ENCODE measurements at places on chromosomes 1 and 21. TPM values are rescaled to one million over a fixed set of nuclear protein-coding genes. Genes with fewer than 3 reads are reported as not detected.

- H3K27ac ChIP-seq = no peak overlapping the region
- no peaks in the 10 kb centered on the region for H3K27me3 ChIP-seq
- H3K4me1 ChIP-seq = no peaks in the 10 kb centered on the region
- H3K4me3 ChIP-seq = no peak overlapping the region
- no peaks in the 10 kb centered on the region for H3K36me3 ChIP-seq
Measured at GRCh38 chr1:186843226-186843625, 14.5 kb downstream of the PLA2G4A start.

DNA sequence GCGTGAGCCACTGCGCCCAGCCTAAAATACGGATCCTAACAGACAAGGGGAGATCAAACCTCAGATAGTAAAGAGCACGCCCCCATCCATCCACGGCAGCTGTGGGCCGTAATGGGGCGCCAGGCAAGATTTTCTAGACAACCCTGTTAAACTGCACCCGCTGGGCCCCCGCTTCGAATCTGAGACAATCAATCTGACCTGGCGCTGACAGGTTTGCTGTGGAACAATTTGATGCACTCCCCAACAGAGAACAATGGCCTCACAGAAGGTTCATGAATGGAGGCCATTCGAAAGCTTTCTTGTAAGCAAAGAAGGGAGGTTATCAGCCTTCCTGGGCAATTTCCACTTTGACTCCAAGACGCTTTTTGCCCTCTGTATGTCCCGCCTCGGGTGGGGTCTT is 30.5 kb downstream of the CLSTN1 start:
- H3K4me3 ChIP-seq = no peak overlapping the region
- H3K27ac ChIP-seq = no peak overlapping the region
- H3K36me3 ChIP-seq = no peaks in the 10 kb centered on the region
- DNase-seq = no peak

DNA sequence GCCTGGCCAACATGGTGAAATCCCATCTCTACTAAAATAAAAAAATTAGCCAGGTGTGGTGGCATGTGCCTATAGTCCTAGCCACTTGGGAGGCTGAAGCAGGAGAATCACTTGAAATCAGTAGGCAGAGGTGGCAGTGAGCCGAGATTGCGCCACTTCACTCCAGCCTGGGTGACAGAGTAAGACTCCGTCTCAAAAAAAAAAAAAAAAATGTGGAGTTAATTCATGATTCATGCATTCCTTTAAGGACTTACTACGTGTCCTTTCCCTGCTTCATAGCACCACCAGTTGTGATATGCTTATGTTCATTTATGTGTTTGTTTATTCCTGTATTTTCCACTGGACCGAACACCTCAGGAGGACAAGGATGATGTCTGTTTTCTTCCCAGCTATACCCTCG is 12.7 kb upstream of the PRELP start:
- H3K4me1 ChIP-seq = peaks cover 20% of the 10 kb centered on the region
- no peaks in the 10 kb centered on the region for H3K36me3 ChIP-seq
- DNase-seq = peak; percentile 68
- peak overlapping the region; percentile 95 for H3K27ac ChIP-seq
- H3K27me3 ChIP-seq = no peaks in the 10 kb centered on the region

DNA sequence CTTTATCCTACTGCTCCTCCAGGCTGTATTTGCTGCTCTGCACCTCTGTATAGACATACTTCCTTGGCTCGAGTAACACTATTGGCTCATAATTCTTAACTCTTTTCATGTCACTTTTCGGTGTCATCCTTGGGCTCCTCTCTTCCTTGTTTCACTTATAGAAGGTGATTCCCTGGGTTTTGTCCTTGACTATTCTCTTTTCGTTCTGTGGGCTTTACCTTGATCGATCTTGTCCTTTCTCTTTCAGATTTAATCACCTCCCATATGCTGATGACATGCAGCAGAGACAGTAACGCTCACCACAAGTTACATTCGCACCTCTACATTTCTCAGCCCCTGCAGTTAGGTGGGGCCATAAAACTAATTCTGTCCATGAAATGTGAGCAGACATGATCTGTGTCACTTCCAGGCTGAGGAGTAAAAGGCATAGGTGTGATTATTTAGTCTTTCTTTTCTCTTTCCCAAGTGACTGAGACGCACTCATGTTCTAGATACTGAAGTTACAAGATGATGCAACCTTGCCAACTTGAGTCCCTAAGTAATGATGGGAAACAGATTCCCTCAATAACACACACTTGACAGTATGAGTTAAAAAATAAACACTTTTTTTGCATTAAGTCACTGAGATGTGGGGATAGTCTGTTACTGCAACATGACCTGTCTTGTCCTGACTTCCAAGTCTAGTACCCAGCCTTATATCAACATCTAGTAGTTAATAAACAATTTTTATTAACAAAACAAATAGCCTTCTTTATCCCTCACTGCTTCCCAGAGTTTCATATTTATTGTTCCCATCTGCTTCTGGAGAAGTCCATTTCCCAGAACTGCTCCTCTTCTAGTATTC is 49.9 kb upstream of the HAO2 start:
- H3K27me3 ChIP-seq = no peaks in the 10 kb centered on the region
- H3K27ac ChIP-seq = no peak overlapping the region
- no peaks in the 10 kb centered on the region for H3K4me1 ChIP-seq
- H3K4me3 ChIP-seq = no peak overlapping the region
- no peaks in the 10 kb centered on the region for H3K36me3 ChIP-seq

- no peak for DNase-seq
- peak overlapping the region; percentile 14 for H3K27ac ChIP-seq
- H3K4me3 ChIP-seq = no peak overlapping the region
- H3K4me1 ChIP-seq = no peaks in the 10 kb centered on the region
Measured at GRCh38 chr1:61121631-61122030, 39.3 kb downstream of the NFIA start.

GPATCH2 gene
- 14.9 TPM for total RNA-seq

All from uterus (tissue), 4 donors.